ENCODE measurements at places on chromosomes 5 and 9.
A peak's percentile ranks its signal among the peaks of the same experiment; 100 is the strongest.

GRCh38 chr9:14346811-14347405, 33.0 kb upstream of the NFIB start:
- no peak for DNase-seq

- no peak for DNase-seq
Observed at GRCh38 chr5:5726401-5726800, 303.9 kb downstream of the ICE1 start.

DNA sequence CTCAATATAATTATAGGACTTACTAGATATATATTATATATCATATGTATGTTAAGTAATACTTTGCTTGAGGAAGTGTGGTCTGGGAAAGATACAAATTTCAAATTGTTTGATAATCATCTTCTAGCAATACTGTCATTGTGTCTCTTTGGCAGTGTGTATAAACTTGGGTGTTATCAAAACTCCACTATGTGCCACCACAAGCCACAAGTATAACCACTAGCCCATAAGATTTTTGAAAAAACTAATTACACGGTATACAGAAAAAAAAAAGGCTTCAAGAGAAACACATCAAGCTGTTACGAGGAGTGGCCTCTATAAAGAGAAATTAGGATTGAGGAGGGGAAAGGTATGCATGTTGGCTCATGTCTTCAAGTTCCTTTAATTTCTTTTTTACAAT, 44.7 kb upstream of the PCSK5 start:
- DNase-seq = no peak

DNA sequence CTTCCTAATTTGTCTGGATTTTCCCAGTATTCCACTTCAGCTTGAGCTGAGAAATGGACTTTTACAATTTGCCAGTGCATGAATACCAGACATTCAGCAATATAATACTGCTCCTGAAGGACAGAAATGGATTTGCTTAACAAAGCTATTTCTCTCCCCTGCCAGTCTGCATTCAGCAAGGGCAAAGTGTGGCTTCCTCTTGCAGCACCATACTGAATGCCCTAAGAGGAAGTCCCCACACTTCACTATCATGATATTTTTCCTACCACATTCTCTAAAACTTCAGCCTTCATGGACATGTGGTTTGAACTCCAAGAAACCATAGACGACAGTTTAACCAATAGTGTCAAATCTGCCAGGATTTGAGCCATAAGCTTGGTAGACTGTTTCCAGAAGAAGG, 19.8 kb upstream of the TLE4 start:
- no peak for DNase-seq

DNA sequence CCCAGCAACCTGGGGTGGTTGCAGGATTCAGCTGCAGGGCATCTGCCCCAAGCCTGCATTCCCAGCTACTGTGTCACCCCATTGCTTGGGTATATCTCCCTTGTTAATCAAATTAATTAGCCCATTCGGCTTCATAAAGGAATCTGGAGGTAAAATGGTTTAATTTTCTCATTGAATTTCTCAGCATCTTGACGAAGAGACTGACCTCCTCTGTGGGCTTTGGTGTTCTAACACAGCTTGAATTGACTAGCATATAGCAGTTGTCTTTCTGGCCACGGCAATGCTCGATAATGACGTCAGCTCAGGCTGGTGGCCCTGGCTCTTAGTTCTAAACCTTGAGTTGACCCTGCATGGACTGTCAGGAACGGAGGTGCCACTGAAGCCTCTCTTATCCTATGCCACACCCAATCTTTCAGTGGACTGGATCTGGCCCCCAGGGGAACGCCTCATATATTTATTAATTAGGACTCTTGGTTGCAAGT, 72.4 kb downstream of the MSX2 start:
- DNase-seq = no peak

GRCh38 chr5:62284946-62285891, 20.8 kb upstream of the KIF2A start:
- no peak for DNase-seq

GRCh38 chr5:160007514-160007913, 1.4 kb upstream of the TTC1 start:
- peak; percentile 26 for DNase-seq

DNA sequence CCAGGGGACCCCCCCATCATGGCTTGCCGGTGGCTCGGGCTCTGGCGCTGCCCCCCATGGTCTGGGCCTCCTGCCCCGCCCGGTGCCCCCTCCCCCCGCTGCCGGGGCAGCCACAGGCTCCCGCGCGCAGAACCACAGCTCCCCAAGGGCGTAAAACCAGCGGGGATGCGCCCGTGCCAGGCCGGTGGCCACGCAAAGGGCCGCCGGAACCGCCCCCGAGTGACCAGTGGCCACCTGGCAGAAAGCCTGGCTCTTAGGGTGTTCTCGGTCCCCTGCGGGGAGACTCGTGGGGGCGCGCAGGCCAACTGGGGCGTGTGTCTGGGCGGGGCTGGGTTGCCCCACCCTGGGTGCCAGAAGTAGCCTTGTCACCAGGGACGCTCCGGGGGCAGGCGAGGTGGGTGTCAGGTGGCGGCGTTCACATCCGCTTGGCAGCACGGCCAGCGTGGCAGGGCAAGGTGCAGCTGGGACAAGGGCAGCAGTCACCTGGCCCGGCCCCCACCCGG, 515 bp upstream of the AGPAT2 start:
- no peak for DNase-seq

DNA sequence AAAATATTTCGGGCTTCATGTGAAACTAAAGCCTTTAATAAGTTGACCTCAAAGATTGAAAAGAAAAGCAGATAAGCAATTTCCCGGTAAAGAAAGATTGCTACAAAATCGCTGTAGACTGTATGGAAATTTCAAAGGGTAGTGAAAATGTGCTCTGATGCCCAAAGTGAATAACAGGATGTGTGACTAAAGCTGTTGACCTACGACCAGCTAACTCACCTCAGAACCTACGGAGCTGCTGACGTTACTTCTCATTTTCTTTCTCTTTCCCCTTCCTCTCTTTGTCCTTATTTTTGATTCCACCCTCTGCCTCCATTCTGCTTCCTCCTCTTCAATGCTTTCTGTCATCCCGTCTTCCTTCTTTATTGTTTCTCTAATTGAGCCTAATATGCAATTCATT, 103.2 kb downstream of the PDE4D start:
- no peak for DNase-seq

DNA sequence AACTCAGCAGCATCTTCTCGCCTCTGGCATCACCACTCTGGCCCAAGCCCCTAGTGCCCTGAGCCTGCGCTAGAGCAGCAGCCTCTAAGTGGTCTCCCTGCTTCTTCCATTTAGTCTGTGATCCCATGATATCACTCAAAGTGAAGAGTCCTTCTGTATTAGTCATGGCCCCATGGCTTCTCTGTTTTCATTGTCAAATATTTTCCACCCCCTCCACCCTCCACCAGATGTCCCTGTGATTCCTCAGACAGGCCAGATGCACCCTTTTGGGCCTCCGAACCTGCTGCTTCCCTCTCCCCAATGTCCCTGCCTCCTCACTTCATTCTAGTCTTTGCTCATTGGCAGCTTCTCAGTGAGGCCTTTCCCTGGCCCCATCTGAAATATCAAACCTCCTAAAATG, 299.2 kb downstream of the SPOCK1 start:
- DNase-seq = no peak

- no peak for DNase-seq
Observed at GRCh38 chr9:117718701-117719100, 14.5 kb downstream of the TLR4 start.

DNA sequence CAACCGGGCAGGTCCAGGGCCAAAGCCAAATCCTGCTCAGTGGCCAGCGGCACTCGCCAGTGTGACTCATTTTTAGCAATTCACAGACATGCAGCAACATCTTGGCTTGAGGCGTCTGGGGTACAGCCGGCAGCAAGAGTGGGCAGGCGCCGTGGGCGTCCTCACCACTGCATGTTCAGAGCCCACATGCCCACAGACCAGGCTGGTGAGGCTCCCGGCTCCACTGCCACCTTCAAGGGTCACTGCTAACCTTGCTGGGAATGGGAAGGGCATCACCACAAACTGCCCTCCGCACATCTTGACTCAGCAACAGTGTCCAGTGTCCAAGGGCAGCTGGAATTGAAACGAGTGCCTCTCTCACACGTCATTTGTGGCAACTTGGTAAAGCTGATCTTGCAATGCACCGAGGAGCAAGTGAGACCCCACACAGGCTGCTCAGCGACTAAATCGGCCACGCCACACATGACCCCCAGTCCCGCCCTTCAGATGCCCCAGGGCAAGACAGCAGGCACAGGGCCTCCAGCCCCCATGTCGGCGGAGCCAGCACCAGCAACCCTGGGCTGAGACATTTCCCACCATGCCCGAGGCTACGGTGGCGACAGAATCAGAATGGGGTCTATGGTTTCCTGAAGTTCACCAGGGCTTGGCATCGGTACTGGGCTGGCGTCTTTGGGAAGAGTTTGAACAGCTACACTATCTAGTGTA, 140.3 kb downstream of the ROR2 start:
- DNase-seq = no peak

DNA sequence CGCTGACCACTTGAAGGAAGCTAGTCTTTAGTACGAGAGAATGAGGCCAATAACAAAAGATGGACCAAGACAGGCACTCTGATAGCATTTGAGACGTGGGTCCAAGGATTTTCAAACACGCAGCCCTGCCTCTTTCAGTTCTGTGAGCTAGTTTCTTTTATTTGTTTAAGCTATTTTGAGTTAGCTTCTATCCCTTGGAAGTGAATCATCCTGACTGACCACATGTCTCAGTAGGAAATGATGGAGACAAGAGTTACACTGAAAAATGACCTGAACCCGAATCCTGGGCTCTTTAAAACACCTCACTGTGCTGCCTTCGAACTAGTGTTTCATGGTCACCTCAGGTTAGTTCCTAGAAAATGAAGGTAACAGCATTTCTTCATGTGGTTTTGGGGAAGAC, 9.9 kb downstream of the TEK start:
- DNase-seq = no peak

DNA sequence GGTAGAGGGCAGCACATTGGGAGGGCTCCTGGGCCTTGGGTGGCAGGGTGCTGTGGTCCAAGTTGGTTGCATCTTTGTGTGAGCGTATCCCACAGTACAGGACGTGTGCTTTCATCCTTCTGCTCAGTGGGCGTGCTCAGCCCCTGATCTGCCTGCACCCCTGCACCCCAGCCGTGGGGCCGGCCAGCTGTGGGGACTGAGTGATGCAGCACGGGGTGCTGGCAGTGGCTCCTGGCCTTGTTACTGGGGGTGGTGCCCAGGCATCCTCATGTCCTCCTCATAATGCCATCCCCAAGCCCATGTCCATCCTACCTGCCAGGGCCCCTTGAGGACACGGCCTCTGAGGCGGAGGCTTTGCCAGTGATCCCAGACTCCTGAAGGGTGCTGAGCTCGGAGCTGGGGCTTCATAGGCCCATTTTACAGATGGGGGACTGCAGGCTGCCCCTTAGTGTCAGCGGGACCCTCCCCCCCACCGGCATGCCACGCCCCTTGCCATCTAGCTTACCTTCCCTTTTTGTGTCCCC, 100.7 kb downstream of the PHF2 start:
- no peak for DNase-seq

GRCh38 chr9:69964446-69964845, 79.2 kb upstream of the MAMDC2 start:
- no peak for DNase-seq

DNA sequence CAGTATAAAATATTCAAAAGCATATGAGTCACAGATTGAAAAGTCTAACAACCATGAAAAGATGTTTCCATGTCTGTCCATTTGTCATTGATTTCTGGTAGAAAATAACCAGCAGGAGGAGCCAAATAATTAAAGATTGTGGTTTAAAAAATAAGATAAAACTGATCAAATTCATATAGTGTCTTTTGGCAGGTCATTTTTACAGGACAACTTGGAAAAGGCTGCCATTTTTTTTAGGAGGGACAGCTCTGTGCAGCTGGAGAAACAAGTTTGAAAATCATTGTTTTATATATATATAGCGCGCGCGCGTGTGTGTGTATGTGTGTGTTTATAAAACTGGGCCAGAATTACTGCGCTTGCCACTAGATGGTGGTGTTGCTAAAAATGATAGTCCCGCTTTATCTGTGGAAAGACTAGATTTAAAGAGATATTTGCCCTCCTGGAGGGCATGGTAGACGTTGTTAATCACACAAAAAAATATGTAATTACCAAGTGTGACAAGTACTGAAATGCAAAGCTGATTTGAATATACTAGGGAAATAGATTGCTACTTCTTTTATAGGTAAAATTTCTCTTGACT, 1.3 kb upstream of the TRMO start:
- peak; percentile 79 for DNase-seq

GRCh38 chr5:36536616-36537005, 69.8 kb upstream of the SLC1A3 start:
- DNase-seq = no peak

GRCh38 chr5:78260771-78261170, 33.7 kb downstream of the AP3B1 start:
- DNase-seq = no peak

- no peak for DNase-seq
Observed at GRCh38 chr9:38345851-38346755, 46.4 kb upstream of the ALDH1B1 start.

DNA sequence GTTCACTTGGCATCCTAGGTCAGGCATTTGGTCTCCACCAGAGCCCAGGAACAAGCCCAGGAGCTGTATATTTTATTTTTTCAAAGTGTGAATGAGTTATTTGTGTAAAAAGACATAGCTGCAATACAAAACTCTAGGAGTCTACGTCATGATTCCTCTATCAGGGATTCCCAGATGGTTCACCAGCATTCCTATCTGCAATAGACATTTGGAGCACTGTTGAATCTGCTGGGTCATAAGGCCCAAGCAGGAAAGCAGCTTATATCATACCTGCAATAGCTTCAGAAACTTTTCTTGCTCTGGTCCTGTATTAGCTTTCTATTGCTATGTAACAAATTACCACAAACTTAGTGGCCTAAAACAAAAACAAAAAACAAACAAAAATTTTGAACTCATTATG, 16.7 kb upstream of the DELE1 start:
- DNase-seq = no peak

GRCh38 chr9:124054582-124055227, 43.1 kb downstream of the LHX2 start:
- DNase-seq = no peak

DNA sequence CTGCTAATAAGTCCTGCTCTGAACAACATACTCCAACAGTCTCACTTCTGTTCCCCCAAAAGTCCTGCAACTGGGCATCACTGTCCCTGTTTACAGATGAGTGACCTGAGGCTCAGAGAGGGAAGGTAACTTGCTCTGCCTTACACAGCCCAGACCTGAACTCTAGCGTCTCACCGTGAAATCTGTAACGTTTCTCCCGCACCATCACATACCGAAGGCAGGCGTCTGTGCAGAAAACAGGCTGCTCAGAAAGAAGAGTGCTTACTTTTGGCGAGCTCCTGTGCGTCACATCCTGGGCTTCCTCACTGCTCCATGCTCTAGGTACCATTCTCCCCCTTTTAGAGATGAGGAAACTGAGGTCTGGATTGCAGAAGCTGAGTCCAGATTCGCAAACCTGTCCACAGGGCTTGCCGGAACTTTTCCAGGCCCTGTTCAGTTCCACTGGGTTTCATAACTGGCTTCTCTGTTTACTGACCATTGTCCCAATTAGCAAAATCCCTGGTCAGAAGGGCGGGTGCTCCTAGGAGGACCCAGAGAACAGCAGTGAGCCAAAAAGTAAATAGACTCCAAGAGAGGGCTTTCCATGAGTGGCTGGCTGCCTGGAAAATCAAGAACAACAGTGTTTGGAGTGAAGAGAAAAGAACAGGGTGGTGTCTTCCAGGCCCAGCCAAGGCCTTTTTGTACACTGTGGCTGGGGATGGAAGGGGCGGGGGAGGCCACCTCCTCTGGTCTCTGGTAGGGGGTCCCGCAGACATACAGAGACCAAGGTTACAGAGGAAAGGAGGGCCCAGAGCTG, 27.1 kb downstream of the GSN start:
- no peak for DNase-seq

All from renal pelvis (tissue), 12 donors.